ENCODE measurements at places on chromosomes 4 and X.

DNA sequence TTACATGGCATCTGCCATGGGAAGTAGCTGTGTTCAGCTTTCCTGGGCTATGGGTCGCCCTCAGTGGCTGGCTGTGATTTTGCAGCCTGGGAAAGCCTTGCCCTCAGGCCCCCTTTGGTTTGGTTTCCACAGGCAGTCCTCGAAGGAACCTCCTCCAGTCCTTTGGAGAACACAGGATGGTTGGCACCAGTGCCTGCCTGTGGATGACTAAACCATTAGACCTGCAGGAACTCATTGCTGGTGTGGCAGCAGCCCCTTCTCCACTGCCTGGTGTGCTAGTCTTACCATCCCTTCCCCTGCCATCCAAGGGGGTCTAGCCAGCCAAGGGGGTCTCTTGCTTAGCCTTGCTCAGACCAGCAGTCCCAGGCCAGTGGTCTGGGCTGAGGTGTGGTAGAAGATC is 71.4 kb upstream of the PJA1 start:
- no peak for DNase-seq

GRCh38 chrX:2507904-2508627 is 7.3 kb upstream of the DHRSX start:
- DNase-seq, result no peak

GRCh38 chr4:99998062-99998867 is 48.2 kb upstream of the H2AZ1 start:
- peak; percentile 46 for DNase-seq

GRCh38 chrX:106802063-106802387 is 448 bp upstream of the TBC1D8B start:
- no peak for DNase-seq

- no peak for DNase-seq
These were observed 12.6 kb downstream of the CA5B start for GRCh38 chrX:15750611-15751154.

DNA sequence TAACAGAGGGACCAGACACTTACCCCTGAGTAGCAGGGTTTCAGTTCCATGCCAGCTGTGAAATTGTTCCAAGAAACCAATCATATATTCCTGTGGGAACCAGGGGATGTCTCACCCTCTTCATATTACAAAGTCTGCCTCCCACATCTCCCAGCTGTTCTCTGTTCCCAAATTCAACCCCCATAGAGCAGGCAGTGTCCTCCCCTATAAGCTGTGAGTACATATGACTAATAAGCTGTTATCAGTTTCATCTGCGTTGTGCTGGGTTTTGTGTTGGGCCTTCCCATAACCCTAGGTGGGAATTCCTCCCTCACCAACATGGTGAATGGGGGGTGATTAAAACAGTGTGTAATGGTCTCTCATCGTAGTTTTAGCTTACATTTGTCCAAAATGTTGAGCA is 41.0 kb downstream of the CEP44 start:
- no peak for DNase-seq

- DNase-seq, result no peak
These were observed 252.3 kb downstream of the NLGN4X start for GRCh38 chrX:5976332-5976731.

- DNase-seq, result no peak
These were observed 54.5 kb downstream of the RS1 start for GRCh38 chrX:18617407-18617750.

GRCh38 chrX:100636321-100636991 is at the start of gene TSPAN6:
TSPAN6 (minus strand) TSS chrX:100636806; CDS start chrX:100636694, 112 bp downstream.
- DNase-seq, result peak; percentile 41

Measured in NCI-H1436 treated with DMSO at 0.1 percent for 48 hours (cell line).